Upper lobe of left lung (tissue), 6 donors: ENCODE measurements at places on chromosomes 2 and 18. TPM values are rescaled to one million over a fixed set of nuclear protein-coding genes. Genes with fewer than 3 reads are reported as not detected.

The IL36B gene
- total RNA-seq = not detected

The FHL2 gene
- total RNA-seq = 15.0 TPM

The ELOA2 gene
- total RNA-seq = not detected

The ALMS1 gene
- 56.6 TPM for total RNA-seq

The NMUR1 gene
- 1.6 TPM for total RNA-seq

The LIMS4 gene
- total RNA-seq = 0.79 TPM

The EPB41L3 gene
- 107 TPM for total RNA-seq

The ORMDL1 gene
- total RNA-seq = 56.1 TPM

The C2orf80 gene
- total RNA-seq = not detected

The ILKAP gene
- total RNA-seq = 38.8 TPM
